ENCODE measurements at places on chromosomes 13 and 19.

DNA sequence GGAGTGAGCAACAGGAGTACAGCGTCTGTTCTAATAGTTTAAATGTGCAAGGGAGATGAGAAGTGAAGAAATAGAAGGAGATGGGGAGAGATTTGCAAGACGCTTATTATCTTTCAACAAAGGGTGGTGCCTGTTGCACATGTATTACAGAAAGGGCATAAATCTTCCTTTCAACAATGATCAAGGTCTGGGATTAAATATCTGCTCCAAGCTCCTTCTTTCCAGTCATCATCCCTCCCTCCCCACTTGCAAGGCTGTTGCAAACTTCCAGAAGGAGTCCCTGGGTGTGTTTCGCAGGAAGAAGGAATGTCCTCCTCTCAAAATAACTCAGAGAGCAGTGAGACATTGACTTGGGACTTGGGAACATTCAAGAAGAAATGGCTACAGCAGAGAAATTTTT is 63.5 kb upstream of the MYCBP2 start:
- DNase-seq: no peak

DNA sequence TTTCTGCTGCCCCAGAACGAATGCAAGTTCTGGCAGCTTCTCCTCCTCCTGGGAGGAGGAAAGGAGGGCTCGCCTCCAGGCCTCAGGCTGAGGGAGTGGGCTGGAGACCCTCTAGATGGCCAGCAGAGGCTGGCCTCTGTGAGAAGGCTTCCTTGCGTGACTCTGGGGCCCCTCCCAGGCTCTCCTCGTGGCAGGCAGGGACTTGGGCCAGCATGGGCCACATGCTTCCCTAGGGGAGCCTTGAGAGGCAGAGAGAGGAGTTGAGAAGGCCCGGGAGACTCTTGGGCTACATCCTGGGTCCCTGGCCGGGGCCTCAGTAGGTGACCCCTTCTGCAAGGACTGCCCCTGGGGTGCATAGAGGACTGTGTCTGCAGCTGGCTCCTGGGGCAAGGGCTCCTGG is 25.9 kb downstream of the LYL1 start:
- no peak for DNase-seq

DNA sequence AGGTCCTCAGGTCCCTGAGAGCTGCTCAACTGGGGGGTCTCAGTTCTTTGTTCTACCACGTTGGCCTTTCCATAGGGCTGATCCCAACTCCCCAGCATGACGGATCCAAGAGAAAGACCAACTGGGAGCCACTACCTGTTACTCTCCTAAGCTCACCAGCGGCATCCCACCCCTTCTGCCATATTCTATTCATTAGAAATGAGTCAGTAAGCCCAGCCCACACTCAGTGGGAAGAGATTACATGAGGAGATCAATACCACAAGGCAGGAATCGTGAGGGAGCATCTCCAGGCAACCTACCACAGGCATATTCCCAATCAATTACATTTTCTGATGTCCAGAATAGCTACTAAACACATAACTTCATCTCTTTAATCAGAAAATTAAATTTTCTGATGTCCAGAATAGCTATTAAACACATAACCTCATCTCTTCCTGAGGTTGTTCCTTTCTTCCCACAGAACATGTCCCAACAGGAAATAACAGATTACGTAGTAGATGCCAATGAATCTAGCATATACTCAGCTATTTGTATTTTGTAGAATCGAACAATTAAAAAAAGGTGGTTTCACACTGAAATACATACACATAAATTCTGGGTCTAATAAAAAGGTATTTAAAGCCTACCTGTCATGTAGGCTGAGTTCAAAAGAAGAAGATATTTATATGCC is 708.1 kb upstream of the ARGLU1 start:
- no peak for DNase-seq

DNA sequence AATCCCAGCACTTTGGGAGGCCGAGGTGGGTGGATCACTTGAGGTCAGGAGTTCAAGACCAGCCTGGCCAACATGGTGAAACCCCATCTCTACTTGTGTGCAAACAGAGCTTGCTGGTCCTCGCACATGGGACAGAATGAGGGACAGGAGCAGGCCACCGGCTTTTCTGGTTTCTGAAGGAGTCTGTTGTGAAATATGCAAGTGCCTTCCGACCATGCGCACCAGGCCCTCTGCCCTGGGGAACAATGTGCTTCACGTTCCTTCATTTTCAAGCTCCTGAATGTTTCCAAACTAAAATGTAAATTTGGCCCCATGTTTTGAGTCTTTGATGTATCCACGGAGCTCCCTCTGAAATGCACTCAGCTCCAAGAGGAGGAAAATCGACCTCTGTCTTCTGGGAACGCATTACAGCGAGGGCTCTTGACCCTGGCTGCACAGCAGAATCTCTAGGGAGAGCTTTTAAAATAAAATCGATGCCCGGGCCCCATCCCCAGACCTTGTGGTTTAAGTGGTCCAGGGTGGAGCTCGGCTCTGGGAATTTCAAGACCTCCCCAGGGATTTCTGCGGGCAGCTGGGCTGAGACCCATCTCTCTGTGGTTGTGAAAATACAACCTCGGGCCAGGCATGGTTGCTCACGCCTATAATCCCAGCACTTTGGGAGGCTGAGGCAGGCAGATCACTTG is 9.3 kb upstream of the ACP4 start:
- no peak for DNase-seq

GRCh38 chr13:40352380-40352778 is 314.1 kb downstream of the FOXO1 start:
- no peak for DNase-seq

- no peak for DNase-seq
Observed at GRCh38 chr13:25847145-25847544, 204.7 kb downstream of the SHISA2 start.

DNA sequence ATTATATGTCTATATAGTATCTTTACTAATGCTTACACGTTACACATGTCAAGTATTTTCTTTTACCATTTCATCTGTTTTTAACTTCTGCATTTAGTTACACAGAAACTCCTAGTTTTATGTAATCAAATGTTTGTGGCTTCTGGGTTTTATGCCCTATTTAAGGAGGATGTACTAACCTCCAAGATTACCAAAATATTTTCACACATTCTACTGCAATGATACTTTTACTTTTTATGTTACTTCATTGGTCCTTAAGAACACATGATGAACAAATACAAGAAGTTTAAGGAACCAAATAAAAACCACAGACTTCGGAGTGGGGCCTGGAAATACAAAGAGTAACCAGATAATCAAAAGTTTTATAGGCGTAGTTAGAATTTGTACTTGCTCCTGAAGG is 37.2 kb downstream of the ZC3H13 start:
- DNase-seq: no peak

DNA sequence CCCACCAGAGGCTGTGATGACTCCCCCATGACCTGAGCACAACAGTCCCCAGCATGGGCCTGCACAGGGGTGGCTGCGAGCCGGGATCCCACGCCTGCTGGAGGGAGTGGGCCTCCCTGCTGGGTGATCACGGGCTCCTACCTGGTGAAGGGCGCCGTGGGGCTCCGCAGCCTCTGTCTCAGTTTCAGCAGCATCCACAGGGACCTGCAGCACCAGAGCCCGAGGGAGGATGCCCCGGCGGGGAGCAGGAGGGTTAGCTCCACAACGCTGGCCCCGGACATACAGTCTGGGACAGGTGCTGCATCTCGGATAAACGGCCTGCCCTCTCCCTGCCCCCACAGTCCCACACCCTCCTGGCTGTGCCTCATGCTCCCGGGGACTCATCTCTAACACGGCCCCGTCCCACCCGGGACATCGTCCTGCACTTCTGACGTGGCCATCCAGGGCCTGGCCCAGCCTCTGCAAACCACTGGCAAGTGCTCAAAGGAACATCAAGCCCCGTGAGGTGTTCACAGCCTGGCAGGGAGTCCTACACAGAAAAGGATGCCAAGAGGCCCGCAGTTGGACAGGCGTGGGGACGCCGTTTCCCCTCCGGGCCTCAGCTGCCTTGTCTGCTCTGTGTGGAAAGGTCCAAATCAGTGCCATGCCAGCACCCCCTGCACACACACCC is 10.5 kb downstream of the PEX11G start:
- DNase-seq: no peak

DNA sequence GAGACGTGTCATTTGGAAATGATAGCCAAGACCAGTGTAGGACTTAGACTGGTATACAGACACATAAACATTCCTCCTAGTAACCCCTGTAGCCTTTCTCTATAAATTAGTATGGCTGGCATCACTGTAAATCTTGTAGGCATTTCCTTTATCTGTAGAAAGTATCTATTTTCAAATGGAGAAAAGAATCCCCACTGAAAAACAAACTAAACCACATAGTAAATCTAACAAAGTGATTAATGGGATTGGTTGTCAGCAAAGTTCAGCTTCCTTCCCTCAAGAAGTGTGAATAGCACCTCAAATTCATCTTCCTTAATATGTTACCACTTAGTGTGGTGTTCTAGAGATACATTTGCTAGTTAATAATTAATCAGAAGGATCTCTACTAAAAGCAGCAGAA is 119.4 kb upstream of the NBEA start:
- no peak for DNase-seq

DNA sequence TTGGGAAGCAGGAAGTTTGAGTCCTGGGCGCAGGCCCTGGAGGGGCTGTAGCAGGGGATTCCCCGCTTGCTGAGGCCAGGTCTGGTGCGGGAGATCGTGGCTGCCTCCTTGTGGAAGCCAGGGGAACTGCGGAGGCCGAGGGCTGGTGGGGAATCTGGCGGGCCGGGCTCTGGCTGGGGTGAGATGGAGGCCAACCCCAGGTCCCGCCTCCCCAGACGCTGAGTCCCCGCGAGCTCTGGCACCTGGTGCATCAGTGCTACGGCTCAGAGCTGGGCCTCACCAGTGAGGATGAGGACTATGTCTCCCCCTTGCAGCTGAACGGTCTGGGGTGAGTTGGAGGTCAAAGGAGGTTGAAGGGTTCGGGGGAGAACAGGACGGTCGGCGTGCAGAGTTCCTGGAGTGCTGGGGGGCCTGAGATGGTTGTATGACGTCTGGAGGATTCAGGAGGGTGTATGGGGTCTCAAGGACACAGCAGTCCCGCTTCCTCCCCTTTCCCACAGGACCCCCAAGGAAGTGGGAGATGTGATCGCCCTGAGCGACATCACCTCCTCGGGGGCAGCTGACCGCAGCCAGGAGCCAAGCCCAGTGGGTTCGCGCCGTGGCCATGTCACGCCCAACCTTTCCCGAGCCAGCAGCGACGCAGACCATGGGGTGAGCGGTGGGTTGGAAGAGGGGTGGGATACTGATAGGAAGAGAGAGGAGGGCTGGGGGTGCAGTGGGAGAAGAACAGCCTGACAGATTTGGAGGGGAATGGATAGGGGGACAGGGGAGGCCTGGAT is 13.1 kb downstream of the GRAMD1A start:
- peak; percentile 66 for DNase-seq

- no peak for DNase-seq
Observed at GRCh38 chr19:54373781-54374631, 9.3 kb upstream of the LAIR1 start.

All from stimulated activated CD8-positive, alpha-beta memory T cell treated with anti-CD3 and anti-CD28 coated beads, Interleukin-7, amount 100 ng/mL, for 48 hours (primary cell).